ENCODE measurements at places on chromosomes 1 and 21.

GRCh38 chr1:208446271-208446691, 202.1 kb upstream of the PLXNA2 start:
- DNase-seq: no peak

- no peak for DNase-seq
Observed at GRCh38 chr1:107865627-107866026, 99.4 kb downstream of the VAV3 start.

- no peak for DNase-seq
Observed at GRCh38 chr1:95503278-95504030, 269.4 kb downstream of the RWDD3 start.

GRCh38 chr21:30676737-30677136, 34.1 kb downstream of the KRTAP20-3 start:
- no peak for DNase-seq

- peak; percentile 31 for DNase-seq
Observed at GRCh38 chr21:39263372-39263771, 50.1 kb downstream of the BRWD1 start.

- DNase-seq: no peak
Observed at GRCh38 chr1:1003618-1004419, 3.9 kb upstream of the HES4 start.

- peak; percentile 56 for DNase-seq
Observed at GRCh38 chr1:60848583-60849188, 233.7 kb upstream of the NFIA start.

- DNase-seq: no peak
Observed at GRCh38 chr1:243638186-243638585, 211.9 kb downstream of the AKT3 start.

DNA sequence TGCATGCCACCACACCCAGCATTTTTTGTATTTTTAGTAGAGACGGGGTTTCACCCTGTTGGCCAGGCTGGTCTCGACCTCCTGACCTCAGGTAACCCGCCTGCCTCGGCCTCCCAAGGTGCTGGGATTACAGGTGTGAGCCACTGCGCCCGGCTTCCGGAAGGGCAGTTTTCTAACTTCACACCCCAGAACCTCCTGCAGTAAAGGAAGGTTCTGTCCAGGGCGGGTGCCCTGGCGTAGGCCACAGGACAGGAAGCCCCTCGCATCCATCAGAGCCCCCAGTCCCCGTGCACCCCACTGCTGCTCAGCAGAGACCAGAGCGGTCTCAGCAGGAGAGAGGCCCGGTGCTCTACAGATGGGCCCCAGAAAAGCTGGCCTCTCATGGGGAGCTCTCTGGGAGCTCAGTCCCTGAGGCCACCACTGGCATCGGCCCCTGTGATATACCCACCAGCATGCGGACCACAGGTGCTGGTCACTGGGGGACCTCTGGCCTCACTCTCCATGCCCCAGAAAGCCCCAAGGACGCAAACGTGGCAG, 4.1 kb upstream of the DNMT3L start:
- no peak for DNase-seq

GRCh38 chr1:22163564-22163963, 20.7 kb upstream of the WNT4 start:
- DNase-seq: no peak

GRCh38 chr21:39178421-39178820, 4.8 kb downstream of the PSMG1 start:
- no peak for DNase-seq

GRCh38 chr21:18244671-18245463, at the start of gene CHODL:
Gene CHODL (plus strand): TSS chr21:18244833. CDS start chr21:18245224, 391 bp downstream.
- no peak for DNase-seq

DNA sequence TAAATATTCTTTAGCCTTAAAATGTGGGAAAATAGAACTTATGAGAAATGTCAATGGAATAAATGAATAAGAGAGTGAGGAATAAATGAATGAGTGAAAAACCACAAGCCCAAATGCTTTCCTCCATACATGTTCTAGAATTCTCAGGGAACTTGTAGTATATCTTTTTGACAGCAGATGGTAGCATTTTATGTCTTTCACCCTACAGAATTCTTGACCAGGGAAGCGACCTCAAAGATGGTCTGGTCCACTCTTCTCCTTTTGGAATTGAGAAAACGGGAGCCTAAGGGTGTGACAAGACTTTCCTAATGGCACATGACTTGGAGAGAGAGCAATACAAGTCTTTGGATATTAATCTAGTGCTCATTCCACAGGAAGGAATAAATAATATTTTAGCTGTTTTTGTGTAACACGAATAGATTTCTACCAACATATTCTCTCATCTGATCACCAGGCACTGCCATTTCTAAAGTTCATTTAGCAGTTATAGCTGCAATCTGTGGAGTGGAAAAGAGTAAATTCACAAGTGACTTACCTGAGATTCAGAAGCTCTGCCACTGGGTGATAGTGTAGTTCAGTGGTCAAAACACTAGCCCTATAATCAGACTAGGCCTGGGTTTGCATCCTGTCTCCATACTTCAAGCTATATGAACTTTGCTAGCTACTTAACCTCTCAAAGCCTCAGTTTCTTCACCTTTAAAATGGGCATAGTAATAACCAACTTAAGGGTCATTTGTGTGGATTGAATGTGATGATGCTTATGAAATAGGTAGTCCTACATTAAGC, 15.0 kb upstream of the F5 start:
- DNase-seq: peak; percentile 57

GRCh38 chr1:175373786-175374623, 181.4 kb upstream of the KIAA0040 start:
- no peak for DNase-seq

DNA sequence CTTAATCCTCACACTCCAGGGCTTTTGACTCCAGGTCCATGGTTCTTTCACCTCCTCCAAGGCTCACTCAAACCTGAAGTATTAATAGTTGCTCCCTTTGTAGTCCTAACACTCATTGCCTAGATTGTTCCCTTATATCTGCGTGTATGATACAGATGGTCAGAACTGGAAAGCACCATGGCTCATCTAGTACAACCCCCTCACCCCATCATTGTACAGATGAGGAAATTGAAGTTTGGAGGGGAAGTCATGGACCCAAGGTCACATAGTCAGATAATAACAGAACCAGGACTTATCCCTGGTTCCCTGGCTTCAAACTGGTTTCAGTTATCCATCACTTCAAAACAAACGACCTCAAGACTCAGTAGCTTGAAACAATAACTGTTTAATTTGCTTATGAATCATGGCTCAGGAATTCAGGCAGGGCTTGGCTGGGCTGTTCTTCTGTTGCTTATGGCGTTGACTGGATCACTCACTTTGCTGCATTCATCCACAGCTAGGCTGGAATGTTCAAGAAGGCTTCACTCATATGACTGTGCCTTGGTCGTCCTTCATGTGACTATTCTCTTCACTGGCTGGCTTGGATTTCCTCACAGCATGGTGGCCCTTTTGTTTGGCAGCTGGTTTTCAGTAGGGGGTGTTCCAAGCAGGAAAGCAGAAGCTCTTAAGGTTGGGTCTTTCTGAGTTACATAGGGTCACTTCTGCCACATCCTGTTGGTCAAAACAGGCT, 5.0 kb downstream of the NOS1AP start:
- peak; percentile 66 for DNase-seq

DNA sequence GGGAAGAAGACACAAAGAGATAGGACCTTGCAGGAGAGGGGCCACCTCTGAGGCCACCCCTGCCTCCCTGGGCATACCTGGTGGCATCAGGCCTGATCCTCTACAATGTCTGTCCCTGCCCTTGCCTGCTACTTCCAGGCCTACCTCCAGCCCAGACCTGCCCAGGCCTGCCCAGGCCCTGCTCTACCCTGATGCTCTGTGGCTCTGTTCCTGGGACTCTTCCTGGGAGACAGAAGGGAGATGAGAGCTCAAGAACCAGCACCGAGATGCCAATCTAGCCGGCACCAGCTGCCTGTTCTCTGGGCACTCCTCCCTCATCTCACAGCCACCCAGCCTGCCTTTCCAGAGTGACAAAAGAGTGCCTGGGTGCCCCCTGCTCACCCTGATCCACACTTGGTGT, 2.7 kb downstream of the CELF3 start:
- no peak for DNase-seq
